ENCODE measurements at places on chromosomes 5 and 9.

DNA sequence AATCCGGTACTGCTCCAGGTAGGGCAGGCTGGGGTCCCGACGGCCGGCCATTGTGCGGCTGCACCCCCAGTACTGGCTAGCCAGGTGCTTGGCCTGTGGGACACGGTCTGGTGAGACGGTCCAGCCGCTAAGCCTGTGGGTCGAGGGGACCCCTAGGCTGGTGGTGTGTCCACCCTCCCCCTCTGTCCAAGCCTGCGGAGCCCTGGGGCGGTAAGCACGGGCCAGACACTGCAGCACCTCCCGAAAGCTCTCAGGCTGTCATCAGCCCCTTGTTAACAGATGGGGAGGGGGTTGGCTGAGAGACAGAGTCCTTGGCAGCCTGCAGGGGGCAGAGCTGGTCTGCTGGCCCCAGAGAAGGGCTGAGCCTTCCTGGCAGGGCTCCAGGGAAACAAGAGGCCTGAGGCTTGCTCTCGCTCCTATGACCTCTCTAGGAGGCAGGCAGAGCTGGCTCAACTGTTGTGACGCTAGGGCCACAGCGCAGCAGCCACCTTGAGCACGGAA, 11.8 kb upstream of the MRNIP start:
- DNase-seq = peak; percentile 25

GRCh38 chr9:7859701-7860334, 60.2 kb upstream of the DMAC1 start:
- no peak for DNase-seq

GRCh38 chr5:125049721-125050702, 303.6 kb upstream of the ZNF608 start:
- no peak for DNase-seq

GRCh38 chr9:120608421-120608820, 28.5 kb upstream of the CDK5RAP2 start:
- no peak for DNase-seq

- peak; percentile 56 for DNase-seq
These were observed 1252.5 kb downstream of the EFNA5 start for GRCh38 chr5:106418196-106418595.

- DNase-seq = no peak
These were observed 39.7 kb upstream of the ANKDD1B start for GRCh38 chr5:75571547-75571946.

GRCh38 chr5:172074896-172075295, 68.5 kb upstream of the FBXW11 start:
- DNase-seq = no peak

DNA sequence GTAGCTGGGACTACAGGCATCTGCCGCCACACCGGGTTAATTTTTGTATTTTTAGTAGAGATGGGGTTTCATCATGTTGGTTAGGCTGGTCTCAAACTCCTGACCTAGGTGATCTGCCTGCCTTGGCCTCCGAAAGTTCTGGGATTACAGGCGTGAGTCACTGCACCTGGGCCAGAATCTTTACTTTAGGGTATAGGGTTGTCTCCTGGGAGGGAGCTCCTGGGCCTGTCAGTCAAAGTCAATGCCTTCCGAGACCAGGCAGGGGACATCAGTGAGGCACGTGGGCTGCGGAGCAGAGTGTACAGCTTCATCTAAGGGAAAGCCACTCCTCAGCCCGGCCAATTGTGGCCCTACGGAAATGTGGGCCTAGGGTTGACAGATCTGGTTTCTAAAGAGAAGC, 108.6 kb downstream of the FGF18 start:
- DNase-seq = no peak

- DNase-seq = no peak
These were observed 257.6 kb downstream of the FBXL7 start for GRCh38 chr5:15757619-15758018.

- no peak for DNase-seq
These were observed 141.1 kb upstream of the RASEF start for GRCh38 chr9:83204047-83204446.

GRCh38 chr9:33161011-33161588, 6.0 kb downstream of the B4GALT1 start:
- DNase-seq = peak; percentile 97

GRCh38 chr5:5986492-5987178, 391.7 kb downstream of the MED10 start:
- DNase-seq = no peak

DNA sequence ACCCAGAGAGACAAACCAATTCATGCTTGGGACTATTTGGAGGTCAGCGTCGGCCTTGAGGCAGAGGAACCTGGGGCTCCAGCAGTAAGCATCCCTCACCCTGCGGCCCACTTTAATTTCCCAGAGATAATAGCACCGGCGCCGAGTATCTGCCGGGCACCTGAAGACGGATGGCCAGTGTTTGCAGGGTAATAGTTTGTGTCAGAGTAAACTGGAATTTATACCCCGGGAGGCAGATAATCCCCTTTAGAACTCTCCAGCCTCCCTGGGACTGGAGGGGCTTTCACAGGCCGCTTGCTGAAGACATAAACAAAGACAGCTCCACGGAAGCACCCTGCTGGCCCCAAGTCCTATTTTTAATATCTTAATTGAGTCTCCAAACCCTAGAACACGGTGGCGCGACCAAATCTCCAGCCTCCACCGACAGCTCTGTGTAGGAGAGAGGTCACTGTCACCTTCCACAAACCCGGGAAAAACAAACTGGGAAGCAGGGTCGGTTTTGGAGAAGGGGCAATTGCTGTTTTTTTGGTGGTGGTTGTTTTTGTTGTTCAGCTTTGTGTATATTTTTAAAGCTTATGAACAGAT, 17.4 kb upstream of the FCN1 start:
- DNase-seq = no peak

DNA sequence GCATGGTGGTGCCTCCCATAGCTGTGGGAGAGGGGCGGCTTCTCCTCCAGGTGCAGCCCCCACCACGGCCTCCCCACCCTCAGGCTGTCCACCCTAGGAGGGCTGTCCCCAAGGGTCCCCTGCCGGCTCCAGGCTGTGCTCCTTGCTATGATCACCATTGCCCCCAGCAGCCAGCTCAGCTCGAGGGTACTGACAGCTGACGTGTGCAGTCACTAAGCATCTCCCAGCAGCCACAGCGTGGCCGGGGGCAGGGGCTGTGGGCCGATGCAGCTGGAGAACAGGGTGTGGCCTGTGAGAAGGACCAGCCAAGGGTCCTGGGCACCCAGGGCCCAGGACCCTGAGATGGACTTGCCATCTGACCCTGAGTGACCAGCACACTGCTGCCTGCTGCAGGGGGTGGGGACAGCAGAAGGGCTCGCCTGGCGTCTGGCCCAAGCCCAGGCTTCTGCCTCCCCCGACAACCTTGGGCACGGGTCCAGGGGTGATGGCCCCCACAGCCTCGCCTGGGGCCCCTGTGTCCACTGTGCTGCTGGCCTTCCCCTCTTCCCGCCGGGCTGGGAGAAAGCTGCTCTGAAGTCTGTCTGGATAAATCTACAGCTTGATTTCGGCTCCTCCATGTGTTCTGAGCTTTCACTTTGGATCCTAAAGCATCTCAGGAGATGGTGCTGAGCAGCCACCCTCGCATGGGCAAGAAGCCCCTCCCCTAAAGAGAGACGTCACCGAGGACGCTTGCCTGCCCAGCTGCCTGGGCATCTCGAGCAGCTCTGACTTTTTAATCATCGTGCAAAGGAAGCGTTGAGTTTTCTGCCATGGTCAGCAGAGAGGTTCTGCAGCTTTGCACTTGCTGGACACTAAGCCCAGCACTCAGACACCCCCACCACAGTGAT, 5.5 kb downstream of the KCNT1 start:
- peak; percentile 53 for DNase-seq

DNA sequence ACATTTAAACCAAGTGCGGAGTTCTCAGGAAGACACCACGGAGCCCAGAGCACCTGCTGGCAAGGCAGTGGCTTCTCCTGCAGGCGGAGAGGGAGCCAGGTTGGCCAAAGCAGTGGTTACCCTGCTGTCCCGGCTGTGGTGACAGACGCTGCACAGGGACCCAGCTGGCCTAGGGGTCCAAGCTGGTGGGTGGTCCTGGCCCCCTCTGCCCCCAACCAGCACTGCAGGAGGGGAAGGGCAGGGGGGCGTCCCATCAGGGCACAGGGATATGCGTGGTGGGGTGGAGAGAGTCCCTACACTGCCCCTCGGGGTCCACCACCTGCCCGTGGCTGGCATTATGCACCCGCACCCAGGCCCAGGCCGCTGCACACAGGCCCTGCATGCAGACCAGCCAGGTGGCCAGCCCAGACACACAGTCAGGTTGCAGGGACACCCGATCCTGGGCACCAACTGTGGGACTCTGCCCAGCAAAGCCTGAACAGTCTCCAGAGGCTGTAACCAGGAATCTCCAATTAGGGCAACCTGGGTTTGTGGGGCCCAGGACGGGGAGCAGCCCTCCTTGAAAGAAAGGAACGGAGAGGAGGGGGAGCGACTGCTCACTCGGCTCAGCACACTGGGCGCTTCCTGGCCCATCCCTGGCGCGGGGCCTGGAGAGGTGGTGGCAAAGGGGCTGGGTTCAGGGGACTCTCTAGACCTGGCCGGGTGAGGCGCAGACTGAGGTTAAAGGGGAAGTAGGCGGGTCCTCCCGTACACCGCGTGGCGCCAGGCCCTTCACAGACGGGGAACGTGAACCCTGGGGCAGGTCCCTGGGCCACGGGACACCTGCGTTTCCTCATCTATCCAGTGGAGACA, 46.3 kb downstream of the NACC2 start:
- DNase-seq = no peak

DNA sequence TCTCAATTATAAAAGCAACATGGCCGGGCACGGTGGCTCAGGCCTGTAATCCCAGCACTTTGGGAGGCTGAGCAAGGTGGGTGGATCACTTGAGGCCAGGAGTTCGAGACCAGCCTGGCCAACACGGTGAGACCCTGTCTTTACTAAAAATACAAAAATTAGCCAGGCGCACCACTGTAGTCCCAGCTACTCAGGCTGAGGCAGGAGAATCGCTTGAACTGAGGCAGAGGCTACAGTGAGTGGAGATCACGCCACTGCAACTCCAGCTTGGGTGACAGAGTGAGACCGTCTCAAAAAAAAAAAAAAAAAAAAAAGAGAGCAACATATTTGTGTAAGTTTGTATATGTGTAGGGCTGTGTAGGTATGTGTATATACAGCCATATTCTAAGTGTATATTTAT, 7.5 kb downstream of the RPS6 start:
- no peak for DNase-seq

DNA sequence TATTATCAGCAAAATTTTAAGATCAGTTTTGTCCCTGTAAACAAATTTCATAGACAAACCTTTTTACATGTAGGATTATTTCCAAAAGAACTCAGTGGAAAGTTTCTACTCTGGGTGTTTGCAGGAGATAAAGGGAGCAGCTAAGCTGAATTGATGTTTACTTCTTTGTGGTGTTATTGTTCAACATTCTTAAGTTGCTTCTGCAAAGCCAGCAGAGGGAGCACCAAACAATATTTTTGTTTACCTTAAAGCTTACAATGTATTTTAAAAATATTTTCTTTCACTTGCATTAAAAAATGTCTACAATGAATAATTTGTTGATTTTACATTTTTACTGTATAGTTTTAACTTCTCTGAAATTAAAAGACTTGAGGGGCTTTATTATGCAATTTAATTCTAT, 135.4 kb downstream of the ATG10 start:
- DNase-seq = peak; percentile 14

DNA sequence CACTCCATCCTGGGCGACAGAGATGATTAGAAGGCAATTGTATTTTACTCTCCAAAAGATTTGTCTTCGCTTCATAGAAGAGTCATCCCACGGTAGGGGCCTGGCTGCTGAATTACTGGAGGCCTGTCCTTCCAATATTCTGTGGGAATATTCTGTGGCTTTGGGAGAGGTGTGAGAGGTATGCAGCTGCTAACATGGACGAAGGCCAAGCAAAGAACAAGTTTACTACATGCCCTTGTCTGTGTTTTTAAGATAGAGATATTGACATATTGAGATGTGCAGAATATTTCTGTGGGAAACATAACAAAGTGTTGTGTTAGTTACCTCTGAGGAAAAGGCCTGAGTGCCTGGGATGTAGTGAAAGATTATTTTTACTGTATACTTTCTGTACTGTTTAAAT, 71.8 kb upstream of the SMIM15 start:
- DNase-seq = peak; percentile 23

DNA sequence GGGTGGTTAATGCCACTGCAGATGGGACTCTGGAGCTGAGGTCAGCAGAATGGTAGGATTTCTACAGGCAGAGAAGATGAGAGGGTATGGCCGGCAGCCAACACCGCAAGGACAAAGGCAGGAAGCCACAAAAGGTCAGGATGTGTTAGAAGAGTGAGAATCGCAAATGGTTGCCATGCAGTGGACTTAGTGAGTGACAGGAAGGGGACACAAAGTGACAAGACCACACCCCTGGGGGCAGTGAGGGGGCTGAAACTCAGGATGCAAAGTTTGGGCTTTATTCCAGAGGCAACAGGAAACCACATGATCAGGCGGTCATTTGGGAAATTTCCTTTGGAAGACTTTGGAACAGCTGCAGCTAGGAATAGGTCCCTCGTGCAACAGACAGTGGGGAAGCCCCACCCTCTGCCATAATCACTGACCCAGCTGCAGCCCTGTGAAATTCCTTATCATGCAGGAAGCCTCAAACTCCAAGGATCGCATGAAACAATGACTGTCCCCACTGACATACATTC, 14.2 kb upstream of the CCDC180 start:
- peak; percentile 72 for DNase-seq

- DNase-seq = no peak
These were observed 38.6 kb upstream of the SMC5 start for GRCh38 chr9:70220216-70220615.

- DNase-seq = no peak
These were observed 45.5 kb downstream of the IL31RA start for GRCh38 chr5:55896663-55897062.

- no peak for DNase-seq
These were observed 1.2 kb downstream of the SSBP2 start for GRCh38 chr5:81749561-81750307.

- DNase-seq = no peak
These were observed 16.6 kb upstream of the RALGDS start for GRCh38 chr9:133137451-133138231.

GRCh38 chr9:76441551-76442322, 17.2 kb upstream of the GCNT1 start:
- peak; percentile 55 for DNase-seq

GRCh38 chr9:130908146-130908877, 11.7 kb upstream of the QRFP start:
- DNase-seq = no peak

GRCh38 chr5:36575361-36575781, 31.0 kb upstream of the SLC1A3 start:
- peak; percentile 74 for DNase-seq

GRCh38 chr9:134204041-134204440, 39.7 kb upstream of the RNU6ATAC start:
- DNase-seq = no peak

DNA sequence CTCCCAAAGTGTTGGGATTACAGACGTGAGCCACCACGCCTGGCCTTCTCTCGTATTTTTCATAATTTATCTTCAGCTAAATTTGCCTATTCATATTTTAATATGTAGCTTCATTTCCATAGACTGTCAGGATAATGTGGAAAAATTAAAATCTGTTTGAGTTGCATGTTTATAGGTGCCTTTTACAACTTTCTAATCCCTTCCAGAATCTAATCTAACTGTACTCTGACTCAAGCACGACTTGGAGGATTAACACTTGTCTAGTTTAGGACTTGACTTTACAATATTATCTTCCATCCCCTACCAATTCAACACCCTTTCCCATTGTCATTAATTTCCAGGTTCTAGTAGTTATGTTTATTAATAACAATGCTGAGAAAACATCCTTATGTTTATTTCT, 1761.5 kb downstream of the MAT2B start:
- no peak for DNase-seq
